Sigmoid colon (tissue), 7 donors: ENCODE measurements at places on chromosomes 1 and 21. TPM values are rescaled to one million over a fixed set of nuclear protein-coding genes. Genes with fewer than 3 reads are reported as not detected.

DNA sequence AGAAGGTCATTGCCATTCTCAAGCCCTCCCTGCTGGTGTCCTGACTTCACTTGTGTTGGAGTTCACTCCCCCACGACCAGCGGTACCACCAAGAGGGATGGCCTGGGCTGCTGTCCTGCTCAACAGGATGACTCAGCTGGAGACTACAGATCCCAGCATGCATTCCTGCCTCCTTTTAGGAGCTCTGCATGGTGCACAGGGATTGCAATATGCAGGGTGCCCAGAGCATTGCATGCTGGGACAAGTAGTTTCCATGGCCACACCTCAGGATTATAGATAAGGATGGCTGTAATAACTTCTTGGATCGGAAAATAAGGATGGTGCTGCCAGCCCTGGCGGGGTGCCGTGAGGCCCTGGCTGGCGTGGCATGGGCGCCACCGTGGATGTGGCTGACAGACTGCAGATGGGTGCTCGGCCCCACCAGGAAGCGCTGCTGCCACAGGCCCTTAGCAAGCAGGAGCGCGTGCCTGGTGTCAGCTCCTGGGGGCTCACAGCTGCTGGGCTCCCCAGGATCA lies 150.0 kb downstream of the CASZ1 start:
- no peak for DNase-seq

DNA sequence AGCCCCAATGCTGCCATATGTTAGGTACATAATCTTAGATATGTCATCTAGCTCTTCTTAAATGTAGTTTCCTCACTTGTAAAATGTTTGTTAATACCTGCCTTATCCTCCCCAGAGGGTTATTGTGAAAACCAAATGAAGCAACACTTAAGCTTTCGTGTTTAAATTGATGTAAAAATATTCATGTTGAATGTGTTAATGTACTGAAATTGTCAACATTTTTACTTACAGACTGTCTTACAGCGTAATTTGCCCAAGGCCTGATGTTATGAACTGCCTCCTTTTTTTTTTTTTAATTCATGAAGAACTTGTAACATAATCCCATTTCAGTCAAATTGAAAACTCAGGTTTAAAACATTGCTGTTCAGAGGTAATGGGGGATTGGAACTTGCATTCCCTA lies 25.6 kb upstream of the ENAH start:
- DNase-seq: no peak

DNA sequence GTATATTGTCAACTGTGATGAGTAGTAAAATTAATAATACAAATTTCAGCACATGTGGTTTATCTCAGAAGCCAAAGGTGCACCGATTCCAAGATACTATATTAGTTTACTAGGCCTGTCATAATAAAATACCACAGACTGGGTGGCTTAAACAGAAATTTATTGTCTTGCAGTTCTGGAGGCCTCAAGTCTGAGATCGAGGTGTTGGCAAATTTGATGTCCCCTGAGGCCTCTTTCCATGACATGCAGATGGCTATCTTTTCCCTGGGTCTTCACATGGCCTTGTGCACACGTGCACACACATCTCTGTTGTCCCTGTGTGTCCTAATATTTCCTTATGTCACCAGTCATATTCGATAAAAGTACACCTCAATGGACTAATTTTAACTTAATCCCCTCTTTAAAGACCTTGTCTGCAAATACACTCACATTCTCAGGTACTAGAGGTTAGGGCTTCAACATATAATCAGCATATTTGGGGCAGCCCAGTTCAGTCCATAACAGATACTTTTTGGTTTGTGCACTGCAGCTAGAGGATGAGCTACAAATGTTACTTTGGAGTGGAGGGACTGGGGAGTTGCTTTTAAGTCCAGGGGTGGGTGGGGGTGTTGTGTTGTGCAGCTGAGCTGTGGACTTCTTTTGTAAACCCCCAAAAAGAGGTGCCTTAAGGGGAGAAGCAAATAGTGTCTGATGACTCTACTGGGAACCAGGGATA lies 21.4 kb downstream of the TSNAX start:
- DNase-seq: no peak

- DNase-seq: no peak
These were observed 26.6 kb upstream of the GPR153 start for GRCh38 chr1:6287431-6287886.

DNA sequence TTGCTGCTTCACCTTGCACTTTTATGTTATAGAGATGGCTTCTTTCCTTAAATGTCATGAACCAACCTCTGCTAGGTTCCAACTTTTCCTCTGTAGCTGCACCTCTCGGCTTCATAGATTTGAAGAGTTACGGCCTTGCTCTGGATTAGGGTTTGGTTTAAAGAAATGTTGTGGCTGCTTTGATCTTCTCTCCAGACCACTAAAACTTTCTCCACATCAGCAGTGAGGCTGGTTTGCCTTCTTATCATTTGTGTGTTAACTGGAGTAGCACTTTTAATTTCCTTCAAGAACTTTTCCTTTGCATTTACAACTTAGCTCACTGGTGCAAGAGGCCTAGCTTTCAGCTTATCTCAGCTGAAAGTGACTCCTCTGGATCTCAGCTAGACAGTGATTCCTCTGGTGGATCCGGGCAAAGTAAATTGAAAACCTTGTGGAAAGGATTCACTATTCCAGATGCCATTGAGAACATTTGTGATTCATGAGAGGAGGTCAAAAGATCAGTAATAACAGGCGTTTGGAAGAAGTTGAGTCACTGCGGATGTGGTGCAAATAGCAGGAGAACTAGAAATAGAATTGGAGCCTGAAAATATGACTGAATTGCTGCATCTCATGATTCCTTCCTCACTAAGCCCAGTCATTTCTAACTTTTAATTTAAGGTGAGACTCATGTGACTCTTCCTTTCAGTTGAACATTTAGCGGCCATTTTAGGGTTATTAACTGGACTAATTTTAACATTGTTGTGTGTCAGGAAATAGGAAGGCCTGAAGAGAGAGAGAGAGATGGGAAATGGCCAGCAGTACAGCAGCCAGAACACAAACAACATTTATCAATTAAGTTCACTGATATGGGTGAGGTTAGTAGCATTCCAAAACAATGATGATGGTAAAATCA lies 16.2 kb upstream of the RGS1 start:
- no peak for DNase-seq

- no peak for DNase-seq
These were observed 211.6 kb downstream of the LMX1A start for GRCh38 chr1:165144757-165145397.

DNA sequence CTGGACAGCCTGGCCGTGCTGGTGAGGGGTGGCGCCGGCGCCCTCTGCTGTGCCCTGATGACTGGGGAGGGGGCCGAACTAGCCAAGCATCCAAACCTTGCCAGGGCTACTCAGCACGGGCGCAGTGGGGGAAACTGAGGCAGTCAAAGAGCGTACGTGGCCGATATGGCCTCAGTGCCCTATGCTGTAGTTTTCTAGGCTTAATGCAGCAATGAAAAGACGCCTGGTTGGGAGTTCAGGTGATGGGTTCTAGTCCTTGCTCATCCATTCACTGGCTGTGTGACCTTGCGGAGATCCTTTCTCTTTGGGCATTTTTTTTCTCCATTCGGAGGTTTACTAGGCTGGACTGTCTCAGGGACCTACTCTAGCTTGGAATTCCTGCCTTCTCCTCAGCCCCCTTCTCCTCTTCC lies 822 bp downstream of the MTX1 start:
- DNase-seq: no peak

The PIK3CD gene
- total RNA-seq: 8.7 TPM

The BSND gene
- total RNA-seq: not detected
